CD4-positive, alpha-beta T cell (primary cell): ENCODE measurements at places on chromosomes 5 and 9.

DNA sequence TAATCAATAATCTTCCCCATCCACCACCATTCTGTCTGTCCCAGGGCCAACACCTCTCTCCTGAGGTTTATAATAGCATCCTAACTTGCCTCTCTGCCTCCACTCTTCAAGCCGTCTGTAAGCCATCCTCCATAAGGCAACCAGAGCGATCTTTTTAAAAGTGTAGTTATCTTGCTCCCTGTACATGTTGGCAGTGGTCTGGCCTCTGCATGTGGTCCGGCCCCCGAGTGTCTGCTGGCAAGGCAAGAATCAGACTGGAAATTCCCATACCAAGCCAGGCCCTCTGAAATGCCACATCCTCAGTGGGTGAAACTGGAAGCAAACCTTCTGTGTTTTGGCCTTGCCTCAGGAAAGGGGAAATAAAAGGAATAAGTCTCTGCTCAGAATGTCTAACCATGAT lies 17.0 kb downstream of the TTLL11 start:
- no peak for DNase-seq

- no peak for DNase-seq
Measured at GRCh38 chr9:38083858-38084555, 15.0 kb upstream of the SHB start.

DNA sequence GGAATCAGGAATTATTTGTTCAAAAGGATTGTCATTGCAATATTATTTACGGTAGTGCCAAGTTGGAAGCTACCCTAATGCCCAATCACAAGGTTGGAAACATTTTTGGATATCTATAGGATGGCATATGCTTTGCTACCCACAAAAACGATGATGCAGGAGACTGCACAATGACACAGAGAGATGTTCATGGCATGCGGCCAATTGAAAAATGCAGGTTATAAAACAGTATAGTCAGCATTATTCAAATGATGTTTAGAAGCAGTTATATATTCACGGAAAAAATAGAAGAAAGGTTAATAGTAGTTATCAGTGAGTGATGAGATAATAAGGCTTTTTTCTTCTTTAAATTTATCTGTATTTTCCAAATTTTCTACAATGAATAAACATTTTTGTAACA lies 5.9 kb upstream of the ACSL6 start:
- DNase-seq = no peak

DNA sequence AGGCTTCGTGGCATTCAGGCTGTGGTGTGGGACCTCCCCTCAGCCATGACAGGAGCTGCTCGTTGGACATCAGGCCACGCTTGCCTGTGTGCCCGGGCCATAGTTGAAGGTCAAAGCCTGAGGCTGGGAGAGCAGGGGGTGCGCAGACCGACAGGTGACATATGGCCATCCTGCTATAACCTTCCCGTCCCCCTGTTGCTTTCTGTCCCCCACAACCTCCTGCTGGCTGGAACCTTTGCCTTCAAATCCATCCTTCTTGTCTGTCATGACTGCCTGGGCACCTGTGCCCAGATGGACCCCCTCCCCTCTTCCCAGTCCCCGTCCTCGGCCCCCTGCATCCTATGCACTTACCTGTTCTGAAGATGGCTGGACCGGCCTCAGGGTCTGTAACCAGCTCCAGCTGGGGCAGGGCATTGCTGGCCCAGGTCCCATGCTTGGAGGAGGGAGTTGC lies 83.2 kb downstream of the WNK2 start:
- no peak for DNase-seq

DNA sequence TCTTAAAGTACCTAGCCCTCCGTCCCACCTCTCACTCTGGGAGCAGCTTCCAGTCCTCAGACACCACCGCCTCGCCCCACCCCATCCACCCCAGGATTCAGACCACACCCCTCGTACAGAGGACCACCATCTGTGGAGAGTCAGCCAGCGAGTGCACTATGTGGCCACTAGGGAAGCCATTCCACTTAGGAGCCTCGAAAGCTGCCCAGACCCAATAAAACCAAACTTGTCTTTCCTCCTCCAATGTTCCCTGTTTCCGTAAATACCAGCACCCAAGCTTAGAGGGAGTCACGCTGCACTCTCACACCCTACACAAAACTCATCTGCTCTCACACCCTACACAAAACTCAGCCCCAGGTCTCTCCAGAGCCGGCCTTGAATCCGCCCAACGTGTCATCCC lies 1.9 kb downstream of the GCNT4 start:
- peak; percentile 13 for DNase-seq

GRCh38 chr5:133370904-133371303 lies 241.4 kb downstream of the FSTL4 start:
- DNase-seq = no peak

DNA sequence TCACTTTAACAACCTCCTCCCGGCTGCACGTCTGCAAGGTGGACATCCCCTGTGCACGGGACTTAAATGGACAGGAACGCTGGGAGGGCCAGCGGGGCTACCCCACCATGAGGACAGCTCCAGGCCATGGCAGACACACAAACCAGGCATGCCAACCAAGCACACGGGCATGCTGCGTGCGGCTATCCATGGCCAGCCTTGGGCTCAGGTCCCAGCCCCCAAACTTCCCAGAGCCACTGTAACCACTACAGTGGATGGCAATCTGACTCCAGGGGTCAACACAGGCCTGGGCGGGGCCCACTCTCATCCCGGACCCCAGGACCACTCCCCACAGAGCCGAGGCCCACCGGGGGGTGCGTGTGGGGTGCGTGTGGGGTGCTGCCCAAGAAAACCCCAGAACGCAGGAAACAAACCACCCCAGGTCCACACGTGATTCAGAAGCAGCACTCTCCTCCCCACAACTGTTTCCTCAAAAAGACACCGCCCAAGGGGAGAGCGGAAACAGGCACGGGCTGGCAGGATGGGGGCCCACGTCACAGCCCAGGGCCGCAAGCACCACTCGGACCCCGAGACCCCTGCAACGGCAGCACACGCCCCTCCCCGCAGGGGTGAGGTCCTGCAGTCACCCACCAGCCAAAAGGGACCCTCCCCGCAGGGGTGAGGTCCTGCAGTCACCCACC lies 7.4 kb downstream of the SLC12A7 start:
- DNase-seq = peak; percentile 59

- DNase-seq = no peak
Measured at GRCh38 chr5:101897914-101898313, 398.2 kb downstream of the SLCO4C1 start.

DNA sequence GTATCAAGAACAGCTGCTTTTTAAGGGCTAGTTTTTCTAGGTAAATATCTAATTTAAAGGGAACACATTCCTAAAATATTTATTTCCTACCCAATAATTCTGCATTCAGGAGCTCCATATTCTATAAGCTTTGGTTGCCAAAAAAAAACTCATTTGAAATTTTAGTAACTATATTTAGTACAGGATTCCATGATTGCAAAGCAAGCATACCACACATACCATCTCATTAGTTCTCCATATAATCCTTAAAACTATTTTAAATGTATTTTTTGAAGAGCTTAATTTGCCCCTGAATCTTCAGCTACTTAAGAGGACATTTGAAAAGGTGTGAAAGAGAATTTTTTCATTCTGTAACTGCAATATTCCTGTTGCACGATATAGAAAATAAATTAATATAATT lies 877.0 kb downstream of the NR2F1-AS1 start:
- DNase-seq = no peak

- DNase-seq = no peak
Measured at GRCh38 chr5:140570058-140570457, 5.4 kb downstream of the SLC35A4 start.

- DNase-seq = no peak
Measured at GRCh38 chr9:26054600-26055520, 376.6 kb upstream of the TUSC1 start.

- DNase-seq = no peak
Measured at GRCh38 chr5:59126708-59127573, 544.1 kb downstream of the RAB3C start.

DNA sequence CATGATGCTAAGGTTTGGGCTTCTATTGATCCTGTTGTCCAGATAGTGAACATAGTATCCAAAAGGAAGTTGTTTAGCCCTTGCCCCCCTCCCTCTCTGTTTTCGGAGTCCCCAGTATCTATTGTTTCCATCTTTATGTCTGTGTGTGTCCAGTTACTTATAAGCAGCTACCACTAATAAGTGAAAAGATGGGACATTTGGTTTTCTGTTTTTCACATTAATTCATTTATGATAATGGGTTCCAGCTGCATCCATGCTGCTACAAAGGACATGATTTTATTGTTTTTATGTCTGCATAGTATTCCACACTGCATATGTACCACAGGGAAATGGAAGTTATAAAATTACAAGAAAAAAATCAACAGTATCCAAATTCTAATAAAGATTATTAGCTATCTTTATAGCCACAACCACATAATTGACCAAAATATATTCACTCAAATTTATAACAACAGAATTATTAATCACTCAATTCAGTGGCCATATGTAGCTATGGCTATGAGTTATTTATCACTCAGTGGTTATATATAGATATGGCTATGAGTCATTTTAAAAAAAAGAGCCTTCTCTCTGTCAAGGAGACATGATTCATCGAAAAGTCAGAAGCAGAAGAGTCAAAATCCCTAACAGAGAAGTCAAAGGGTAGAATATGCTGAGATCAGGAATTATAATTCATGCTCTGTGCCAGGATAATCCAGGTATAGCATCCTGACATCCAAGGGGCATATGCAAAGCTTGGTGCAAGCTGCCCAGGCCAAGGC lies 367.5 kb downstream of the DEPDC1B start:
- DNase-seq = no peak

- peak; percentile 7 for DNase-seq
Measured at GRCh38 chr9:121640076-121640475, 11.4 kb upstream of the DAB2IP start.

DNA sequence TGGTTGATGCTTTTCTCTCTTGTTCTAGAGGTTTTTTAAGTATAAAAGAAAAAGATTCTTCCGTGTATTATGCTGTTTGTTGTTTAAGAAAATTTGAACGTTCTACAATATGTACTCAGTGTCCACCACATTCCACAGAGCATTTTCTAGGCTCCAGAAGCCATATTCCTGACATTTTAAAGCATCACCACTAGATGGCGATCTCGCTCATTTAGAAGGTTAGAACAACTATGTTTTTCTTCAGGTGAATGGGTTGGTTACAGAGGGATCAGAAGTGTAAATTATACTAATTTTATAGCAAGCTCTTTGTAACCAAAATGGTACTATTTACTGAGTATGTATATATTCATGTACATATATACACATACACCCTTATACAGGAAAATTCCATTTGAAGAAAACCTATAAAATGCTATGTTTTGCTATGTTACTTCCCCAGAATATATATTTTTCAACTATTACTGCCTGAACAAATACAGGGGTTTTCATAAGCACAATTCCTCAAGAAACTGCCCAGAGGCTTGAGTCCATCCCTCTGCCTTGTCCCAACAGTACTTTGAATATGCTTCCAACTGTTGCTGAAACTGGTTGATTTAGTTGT lies 284.3 kb downstream of the CCDC171 start:
- DNase-seq = no peak

- peak; percentile 19 for DNase-seq
Measured at GRCh38 chr9:37034305-37034937, 353 bp upstream of the PAX5 start.

- DNase-seq = peak; percentile 32
Measured at GRCh38 chr9:106921341-106921899, 58.5 kb downstream of the ZNF462 start.

GRCh38 chr9:129716091-129716490 lies 36.8 kb downstream of the PTGES start:
- no peak for DNase-seq

GRCh38 chr5:39631958-39632357 lies 207.2 kb upstream of the DAB2 start:
- no peak for DNase-seq

DNA sequence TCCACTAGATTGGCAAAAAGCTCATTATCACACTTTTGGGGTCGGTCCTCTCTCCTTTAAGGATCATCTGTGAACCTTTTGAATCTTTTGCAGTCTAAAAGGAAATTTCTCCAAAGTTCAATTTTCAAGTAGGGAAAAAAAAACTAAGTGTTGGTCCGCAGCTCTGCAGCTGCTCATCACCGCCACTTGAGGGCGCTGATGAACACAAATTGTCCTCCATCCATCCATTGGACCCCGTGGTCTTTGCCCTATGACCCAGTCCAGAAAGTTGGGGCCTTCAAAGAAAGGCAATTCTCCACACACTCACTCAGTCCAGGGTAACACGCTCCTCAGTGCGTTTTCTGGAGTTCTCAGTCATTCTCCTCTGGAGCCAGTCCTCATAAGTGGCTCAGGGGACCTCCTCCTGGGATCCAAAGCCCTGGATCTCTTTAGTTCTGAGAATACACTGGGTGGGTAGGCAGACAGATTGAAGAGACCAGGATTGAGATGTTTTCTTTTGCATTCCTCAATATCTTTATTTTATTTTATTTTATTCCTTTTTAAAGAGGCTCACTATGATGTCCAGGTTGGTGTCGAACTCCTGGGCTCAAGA lies 63.6 kb upstream of the SLC28A3 start:
- DNase-seq = no peak

- no peak for DNase-seq
Measured at GRCh38 chr5:34045996-34046395, 3.0 kb upstream of the C1QTNF3 start.

DNA sequence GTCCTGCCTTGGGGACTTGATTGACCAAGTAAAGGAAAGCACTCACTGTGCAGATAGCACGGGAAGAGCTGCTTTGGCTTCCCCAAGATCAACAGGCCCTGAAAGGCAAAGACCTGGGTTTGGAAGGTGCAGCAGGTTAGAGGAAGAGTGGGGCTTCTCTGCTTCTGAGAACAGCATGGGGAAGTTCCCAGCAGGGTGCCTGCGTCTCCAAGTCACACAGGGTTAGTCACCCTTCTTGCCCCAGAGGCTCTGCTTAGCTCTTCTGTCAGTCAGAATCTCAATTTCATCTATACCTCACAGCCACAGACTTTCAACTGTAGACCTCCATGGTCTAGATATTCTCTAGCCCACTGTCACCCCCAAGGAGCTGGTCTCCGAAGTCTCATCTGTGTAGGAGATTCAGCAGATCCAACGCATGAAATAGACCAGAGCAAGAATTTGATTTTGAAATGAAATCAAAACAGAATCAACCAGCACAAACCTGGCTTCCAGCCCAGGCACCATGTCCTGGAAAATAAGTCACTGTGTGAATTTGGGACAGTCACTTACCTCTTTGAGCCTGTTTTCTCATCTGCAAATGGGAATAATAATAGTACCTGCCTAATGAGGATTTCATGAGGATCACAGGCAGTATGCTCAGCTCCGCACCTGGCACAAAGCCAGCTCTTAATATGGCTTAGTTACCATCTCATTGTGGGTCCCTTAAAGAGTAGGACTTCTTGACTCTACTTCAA lies 64.0 kb downstream of the SFXN1 start:
- no peak for DNase-seq
